ENCODE measurements at places on chromosomes 11 and 22.

DNA sequence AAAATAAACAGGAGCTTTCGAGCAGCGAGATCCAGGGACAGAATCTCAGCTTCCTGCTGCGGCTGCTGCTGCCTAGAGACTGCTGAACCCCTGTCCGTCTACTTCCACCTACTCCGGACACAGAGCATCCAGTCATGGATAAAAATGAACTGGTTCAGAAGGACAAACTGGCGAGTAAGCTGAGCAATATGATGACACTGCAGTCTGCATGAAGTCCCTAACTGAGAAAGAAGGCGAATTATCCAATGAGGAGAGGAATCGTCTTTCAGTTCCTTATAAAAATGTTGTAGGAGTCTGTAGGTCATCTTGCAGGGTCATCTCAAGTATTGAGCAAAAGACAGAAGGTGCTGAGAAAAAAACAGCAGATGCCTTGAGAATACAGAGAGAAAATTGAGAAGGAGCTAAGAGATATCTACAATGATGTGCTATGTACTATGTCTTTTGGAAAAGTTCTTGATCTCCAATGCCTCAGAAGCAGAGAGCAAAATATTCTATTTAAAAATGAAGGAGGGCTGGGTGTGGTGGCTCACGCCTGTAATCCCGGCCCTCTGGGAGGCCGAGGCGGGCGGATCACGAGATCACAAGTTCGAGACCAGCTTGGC, 11.1 kb upstream of the MS4A2 start:
- no peak for DNase-seq

DNA sequence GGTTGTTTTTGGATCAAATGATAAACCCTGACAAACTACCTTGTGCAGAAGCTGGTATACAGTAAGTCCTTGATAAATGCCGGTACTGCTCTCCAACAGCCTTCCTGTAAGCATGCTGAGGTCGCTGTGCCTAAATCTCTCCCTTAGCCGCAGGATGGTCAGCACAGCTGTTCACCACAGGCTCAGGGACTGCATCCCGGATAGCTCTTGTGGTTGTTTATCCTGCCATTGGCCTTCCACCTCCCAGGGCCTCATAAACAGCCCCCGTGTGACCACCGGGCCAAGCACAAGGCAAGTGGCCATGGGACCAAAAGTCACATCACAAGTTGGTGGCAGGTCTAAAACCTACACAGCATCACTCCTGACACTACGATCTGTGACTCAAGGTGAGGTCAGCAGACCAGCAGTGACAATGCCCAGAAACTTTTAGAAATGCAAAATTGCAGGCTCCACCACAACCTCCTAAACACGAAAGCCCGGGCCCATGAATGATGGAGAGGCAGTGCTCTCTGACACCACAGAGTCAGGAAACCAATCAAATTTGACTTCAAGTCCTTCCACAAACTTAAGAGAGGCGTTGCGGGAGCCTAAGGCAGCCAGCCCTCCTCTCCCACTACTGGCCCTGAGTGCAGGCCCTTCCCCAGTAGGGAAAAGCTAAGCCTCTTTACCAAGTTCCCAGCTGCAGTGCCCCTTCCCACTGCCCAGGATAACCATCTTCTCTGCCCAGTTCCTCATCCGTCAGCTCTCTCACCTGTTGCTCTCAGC, 3.9 kb downstream of the SPATA19 start:
- no peak for DNase-seq

- no peak for DNase-seq
These were observed 670.9 kb downstream of the BRD1 start for GRCh38 chr22:49156662-49157285.

DNA sequence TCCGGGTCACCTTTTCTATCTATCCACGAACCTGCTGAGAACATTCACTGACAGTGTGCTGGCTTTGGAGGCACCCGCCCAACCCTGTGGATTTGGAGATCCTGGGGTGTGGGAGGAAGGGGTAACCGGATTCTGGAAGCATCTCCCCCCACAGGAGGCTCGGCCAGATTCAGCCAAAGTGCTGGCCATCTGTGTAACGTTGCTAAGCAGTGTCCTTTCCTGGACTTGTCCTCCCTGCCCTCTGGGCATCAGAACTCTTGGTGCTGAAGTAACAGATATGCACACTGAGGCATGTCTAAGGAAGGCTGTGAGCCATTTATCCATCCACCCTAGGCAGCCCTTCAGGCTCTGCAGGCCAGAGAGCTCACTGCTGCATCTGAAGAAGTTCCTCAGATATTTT, 85.7 kb downstream of the SNX19 start:
- no peak for DNase-seq

DNA sequence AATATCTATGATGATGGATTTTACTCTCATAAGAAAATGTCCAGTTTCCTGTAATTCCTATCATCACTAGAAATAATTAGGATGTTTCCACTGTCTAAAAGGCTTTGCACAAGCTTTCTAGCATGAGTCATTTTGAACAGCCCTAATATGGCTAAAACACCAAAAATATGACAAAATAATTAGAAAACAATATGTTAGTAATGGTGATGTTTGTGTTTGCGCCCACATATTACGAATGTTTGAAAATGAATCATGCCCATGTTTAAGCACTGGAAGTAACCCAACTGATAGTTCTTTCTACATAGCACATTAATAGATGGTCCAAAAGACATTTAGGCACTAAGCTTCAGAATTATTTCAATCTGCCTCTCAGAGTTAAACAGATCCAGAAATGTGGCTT, 96.0 kb downstream of the TRPC6 start:
- DNase-seq: no peak
